Pancreas (tissue), 10 donors: ENCODE measurements at places on chromosomes 3 and 15. TPM values are rescaled to one million over a fixed set of nuclear protein-coding genes. Genes with fewer than 3 reads are reported as not detected.

Gene MKRN2
- 14.2 TPM for total RNA-seq

Gene CAV3
- not detected for total RNA-seq

Gene DNAH12
- total RNA-seq: 0.81 TPM

Gene CHAC1
- 2.2 TPM for total RNA-seq

DNA sequence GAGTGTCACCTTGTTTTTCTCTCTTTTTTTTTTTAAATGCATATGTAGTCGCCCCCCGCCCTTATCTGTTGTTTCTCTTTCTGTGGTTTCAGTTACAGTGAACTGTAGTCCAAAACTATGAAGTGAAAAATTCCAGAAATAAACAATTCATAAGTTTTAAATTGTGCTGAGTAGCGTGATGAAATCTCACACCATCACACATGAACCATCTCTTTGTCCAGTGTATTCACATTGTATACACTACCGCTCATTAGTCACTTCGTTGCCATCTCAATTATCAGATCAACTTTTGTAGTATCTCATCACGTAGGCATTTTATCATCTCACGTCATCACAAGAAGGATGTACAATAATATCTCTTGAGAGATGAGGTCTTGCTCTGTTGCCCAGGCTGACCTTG lies 62.5 kb upstream of the MLF1 start:
- no peaks in the 10 kb centered on the region for H3K36me3 ChIP-seq
- no peaks in the 10 kb centered on the region for H3K27me3 ChIP-seq
- no peak overlapping the region for H3K27ac ChIP-seq
- no peak for DNase-seq
- H3K4me1 ChIP-seq: no peaks in the 10 kb centered on the region

DNA sequence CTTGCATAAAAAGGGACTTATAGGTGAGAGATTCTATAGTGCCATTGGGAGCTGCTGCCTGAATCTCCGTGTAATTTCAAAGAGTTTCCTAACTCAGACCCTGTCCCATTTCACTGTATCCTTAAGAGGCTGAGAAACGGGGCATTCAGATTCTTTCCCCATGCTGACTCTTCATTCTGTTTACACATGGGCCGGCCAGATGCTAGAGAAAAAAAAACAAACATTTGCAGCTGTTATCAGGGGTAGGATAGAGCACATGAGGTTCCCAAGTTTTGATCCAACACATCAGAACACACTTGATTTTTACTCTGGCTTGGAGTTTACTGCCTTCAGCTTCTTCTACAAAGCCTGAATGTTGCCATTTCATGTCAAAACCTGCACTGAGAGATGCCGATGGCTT lies 215.9 kb upstream of the TPRG1 start:
- H3K36me3 ChIP-seq: no peaks in the 10 kb centered on the region
- DNase-seq: no peak
- H3K4me1 ChIP-seq: peaks cover 11% of the 10 kb centered on the region

DNA sequence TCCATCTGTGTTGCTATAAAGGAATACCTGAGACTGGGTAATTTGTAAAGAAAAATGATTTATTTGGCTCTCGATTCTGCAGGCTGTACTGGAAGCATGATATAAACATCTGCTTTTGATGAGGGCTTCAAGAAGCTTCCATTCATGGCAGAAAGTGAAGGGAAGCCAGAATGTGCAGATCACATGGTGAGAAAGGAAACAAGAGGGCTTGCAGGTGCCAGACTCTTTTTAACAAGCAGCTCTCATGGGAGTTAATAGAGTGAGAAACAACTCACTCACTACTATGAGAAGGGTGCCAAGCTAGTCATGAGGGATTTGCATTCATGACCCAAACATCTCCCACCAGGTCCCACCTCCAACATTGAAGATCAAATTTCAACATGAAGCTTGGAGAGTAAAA lies 247.2 kb downstream of the ZIC4 start:
- H3K27me3 ChIP-seq: no peaks in the 10 kb centered on the region
- no peaks in the 10 kb centered on the region for H3K36me3 ChIP-seq
- H3K4me3 ChIP-seq: no peak overlapping the region
- no peak for DNase-seq
- no peaks in the 10 kb centered on the region for H3K4me1 ChIP-seq

DNA sequence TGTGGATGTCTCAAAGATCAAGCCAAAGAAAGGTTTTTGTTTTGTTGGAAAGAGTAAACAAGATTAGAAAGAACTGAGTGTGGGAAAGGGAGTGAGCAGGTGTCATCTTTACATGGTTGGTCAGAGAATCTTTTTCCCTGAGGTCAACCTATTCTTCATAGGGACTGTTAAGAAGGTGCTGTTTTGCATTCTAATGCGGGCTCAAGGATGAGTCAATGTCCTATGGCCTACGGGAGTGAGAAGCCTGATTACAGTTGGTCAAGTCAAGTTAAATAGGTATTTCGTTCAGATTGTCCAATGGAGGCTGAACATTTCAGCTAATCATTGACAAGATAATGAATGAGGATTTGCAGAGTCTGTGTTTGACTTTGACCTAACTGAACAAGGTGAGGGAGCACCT lies 491.2 kb upstream of the PDZRN3 start:
- H3K4me1 ChIP-seq: no peaks in the 10 kb centered on the region
- H3K27ac ChIP-seq: no peak overlapping the region
- no peak overlapping the region for H3K4me3 ChIP-seq
- no peaks in the 10 kb centered on the region for H3K27me3 ChIP-seq
- no peaks in the 10 kb centered on the region for H3K36me3 ChIP-seq
- DNase-seq: no peak

- DNase-seq: no peak
- no peak overlapping the region for H3K27ac ChIP-seq
- no peaks in the 10 kb centered on the region for H3K27me3 ChIP-seq
- H3K36me3 ChIP-seq: peaks cover 9% of the 10 kb centered on the region
- no peak overlapping the region for H3K4me3 ChIP-seq
Measured at GRCh38 chr15:57439128-57440027, 63.1 kb downstream of the CGNL1 start.

DNA sequence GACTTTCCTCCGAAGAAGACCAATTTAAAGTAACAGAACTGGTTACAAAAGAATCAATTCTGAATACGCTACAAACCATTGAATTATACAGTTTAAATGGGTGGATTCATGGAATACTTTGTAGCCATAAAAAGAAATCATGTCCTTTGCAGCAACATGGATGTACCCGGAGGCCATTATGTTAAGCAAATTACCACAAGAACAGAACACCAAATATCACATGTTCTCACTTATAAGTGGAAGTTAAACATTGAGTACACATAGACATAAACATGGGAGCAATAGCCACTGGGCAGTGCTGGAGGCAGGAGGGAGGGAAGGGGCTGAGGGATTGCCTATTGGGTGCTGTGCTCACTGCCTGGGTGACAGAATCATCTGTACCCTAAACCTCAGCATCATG lies 61.3 kb downstream of the EDEM1 start:
- H3K27me3 ChIP-seq: no peaks in the 10 kb centered on the region
- H3K4me3 ChIP-seq: no peak overlapping the region
- no peaks in the 10 kb centered on the region for H3K36me3 ChIP-seq
- H3K4me1 ChIP-seq: no peaks in the 10 kb centered on the region
- no peak overlapping the region for H3K27ac ChIP-seq

DNA sequence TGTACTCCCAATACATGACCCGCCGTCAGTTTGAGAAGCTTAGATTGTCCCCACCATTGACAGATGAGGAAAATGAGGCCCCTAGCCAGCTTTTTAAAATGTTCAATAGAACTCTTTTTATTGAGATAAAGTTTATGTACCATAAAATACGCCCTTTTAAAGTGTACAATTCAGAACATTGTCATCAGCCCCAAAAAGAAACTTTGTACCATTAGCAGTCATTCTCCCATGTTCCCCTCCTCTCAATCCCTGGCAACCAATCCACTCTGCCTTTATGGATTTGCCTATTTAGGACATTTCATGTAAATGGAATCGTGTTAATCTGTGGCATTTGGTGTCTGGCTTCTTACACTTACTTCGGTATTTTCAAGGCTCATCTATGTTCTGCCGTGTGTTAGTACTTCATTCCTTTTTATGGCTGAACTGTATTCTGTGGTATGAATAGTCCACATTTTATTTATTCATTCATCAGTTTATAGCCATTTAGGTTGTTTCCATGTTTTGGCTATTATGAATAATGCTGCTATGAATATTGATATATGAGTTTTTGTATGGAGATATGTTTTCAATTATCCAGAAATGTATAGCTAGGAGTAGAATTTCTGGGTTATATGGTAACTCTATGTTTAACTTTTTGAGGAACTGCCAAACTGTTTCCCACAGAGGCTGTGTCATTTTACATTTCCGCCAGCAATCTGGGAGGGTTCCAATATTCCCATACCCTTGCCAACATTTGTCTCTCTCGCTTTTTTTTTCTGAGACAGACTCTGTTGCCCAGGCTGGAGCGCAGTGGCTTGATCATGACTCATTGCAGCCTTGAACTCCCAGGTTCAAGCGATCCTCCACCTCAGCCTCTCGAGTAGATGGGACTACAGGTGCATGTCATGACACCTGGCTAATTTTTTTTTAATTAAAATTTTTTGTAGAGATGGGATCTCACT lies 15.3 kb upstream of the PTPN23 start:
- no peak overlapping the region for H3K27ac ChIP-seq
- H3K4me1 ChIP-seq: no peaks in the 10 kb centered on the region
- no peak for DNase-seq

DNA sequence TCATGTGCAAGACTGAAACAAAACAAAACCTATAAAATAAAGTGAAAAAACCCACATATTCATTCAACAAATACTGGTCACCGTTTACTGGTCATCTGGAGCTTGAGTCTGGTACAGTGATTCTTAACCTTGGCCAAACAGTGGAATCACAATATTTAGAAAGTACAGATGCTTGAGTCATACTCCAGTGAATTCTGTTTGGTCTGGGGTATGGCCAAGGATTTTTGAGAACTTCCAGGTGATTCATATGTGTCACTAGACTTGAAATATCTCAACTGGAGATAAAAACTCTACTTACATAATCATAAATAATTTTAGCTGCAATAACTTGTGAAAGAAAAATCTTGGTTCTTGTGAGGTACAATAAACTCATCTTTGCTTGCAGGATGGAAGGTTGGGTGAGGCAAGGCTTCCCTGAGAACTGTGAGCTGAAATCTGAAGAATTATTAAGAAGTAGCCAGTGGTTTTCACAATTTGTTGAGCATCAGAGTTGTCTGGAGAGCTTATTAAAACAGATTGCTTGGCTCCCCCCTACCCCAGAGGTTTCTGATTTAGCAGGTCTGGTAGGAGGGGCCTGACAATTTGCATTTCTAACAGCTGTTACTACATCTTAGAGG lies 9.6 kb downstream of the NEK11 start:
- no peak overlapping the region for H3K4me3 ChIP-seq
- no peaks in the 10 kb centered on the region for H3K27me3 ChIP-seq
- no peaks in the 10 kb centered on the region for H3K36me3 ChIP-seq
- H3K27ac ChIP-seq: no peak overlapping the region
- DNase-seq: no peak
